Spinal cord (tissue), 10 donors: ENCODE measurements at places on chromosomes 2 and 18. TPM values are rescaled to one million over a fixed set of nuclear protein-coding genes. Genes with fewer than 3 reads are reported as not detected.

DNA sequence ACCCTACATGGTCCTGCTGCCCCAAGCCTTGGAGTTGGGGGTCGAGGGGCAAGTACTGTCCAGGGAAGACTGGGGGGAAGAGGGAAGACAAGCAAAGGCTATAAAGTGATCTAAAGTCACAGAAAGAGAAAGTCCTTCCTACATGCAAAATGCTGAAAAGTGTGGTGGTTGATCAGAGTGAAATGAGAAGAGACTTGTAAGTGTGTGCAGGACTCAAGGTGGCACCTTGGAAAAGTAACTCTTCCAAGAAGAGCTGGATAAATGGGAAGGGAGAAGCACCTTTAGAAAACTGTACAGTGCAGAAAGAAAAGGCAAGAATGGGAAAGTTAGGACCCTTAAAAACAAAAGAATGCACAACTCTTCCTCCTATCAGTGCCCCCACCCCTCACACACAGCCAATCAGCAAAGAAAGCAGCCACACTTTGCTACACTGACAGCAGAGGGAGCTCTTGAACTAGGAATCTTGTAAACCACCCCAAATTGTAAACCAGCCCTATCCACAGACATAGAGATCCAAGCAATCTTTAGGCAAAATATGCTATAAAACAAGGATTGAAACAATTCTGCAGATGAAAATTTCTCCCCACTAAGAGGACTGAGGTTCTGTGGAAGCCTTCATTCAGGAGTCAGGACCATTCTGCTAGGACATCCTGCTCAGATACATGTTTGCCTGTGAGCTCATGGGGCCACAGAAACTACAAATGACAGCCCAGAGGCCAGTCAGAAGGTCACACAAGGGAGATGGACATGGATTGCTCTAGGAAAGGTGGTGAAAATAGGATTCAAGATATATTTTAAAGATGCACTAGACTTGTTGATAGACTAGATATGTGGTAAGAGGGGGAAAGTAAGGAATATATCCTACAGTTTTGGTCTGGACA is 146.4 kb downstream of the FTCDNL1 start:
- no peaks in the 10 kb centered on the region for H3K4me1 ChIP-seq
- peak; percentile 24 for DNase-seq
- no peak overlapping the region for H3K27ac ChIP-seq
- no peak overlapping the region for H3K4me3 ChIP-seq
- H3K36me3 ChIP-seq, result no peaks in the 10 kb centered on the region

- H3K4me1 ChIP-seq, result no peaks in the 10 kb centered on the region
- no peak overlapping the region for H3K27ac ChIP-seq
- no peak overlapping the region for H3K4me3 ChIP-seq
- DNase-seq, result no peak
- no peaks in the 10 kb centered on the region for H3K36me3 ChIP-seq
Measured at GRCh38 chr2:190562121-190562520, 27.6 kb upstream of the NEMP2 start.

DNA sequence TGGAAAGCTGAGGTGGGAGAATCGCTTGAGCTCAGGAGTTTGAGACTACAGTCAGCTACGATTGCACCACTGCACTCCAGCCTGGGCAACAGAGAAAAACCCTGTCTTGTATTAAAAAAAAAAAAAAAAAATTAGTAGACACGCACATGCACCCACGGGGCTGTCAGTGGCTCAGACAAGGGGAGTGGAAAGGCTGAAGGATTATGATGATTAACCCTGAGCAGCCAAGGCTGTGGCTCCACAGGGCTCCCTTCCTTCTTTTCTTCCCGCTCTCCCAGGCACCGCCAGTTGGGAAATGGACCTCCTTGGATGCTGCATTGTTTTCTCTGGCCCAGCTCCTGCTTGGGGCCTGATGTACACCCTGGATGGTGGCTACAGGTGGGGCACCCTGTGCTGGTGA is 49.0 kb upstream of the RAB6C start:
- H3K27ac ChIP-seq, result no peak overlapping the region
- peaks cover 4% of the 10 kb centered on the region for H3K4me1 ChIP-seq
- no peaks in the 10 kb centered on the region for H3K36me3 ChIP-seq
- DNase-seq, result no peak
- H3K27me3 ChIP-seq, result peaks cover 25% of the 10 kb centered on the region
- no peak overlapping the region for H3K4me3 ChIP-seq

DNA sequence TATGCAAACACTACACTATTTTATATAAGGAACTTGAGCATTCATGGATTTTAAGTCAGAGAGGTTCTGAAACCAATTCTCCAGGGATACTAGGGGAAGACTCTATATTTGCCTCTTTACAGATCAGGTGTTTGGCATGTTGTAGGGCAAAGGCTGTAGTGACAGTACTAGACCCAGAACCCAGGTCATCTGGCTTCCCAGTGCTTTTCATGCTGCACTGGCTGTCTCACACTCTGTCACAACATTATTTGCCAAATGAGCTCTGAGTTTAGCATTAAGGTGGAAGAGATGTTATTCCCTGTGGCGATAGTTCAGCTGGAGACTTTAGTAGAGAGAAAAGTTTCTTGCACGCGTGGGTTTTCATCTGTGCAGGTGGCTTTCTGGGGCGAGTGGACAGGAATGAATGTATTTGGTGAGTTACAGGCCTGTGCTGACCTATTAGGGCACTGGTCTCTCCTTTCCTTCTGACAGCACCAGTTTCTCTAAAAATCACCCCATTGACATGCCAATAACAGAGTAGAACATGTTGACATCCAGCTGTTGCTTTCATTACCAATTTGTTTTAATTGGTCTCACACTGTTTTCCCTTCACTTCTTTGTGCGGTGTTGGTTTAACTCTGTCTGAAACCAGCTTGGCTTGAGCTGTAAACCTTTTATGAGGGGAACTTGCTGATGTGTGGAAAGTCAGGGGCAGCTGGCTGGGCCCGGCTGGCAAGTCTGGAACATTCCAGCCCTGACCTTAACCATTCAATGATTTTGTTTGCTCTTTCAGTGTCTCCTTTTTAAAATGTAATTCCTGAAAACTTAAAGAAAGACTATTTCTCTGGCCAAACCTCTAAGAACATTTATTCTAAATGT is 643.0 kb upstream of the FAM98A start:
- H3K4me3 ChIP-seq, result no peak overlapping the region
- H3K4me1 ChIP-seq, result peaks cover 7% of the 10 kb centered on the region
- H3K36me3 ChIP-seq, result no peaks in the 10 kb centered on the region
- DNase-seq, result peak; percentile 10

The SCN2A gene
- total RNA-seq, result 107 TPM

DNA sequence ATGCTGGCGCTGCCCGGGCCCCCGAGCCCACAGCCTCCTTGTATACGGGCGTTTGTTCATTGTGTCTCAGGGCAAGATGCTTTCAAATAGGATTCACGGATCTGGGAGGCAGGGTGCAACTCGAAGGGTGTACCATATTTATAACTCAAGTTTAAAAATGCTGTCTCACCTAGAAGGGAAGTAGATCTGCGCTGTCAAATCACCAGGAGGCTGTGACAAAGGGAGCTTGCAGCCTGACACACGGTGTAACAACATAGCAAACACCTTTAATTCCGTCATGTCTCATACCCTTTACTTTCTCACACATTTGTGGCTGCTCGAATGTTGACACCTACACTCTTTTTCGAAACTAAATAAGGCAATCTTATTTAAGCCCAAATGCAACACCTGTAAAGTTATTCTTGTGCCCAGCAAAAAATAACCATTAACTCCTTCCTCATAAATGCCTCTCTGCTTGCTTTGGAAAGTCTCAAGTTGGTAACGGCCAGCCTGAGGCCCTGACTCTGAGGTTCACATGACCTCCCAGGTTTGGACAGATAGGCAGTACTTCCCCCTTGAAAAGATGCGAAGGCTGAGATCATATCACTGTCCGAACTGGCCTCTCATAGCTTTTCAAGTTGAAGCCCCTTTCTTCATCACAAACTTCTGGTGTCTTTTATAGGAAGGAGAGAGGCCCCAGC is 11.6 kb downstream of the ZEB2 start:
- peaks cover 32% of the 10 kb centered on the region for H3K4me1 ChIP-seq
- no peaks in the 10 kb centered on the region for H3K27me3 ChIP-seq
- H3K27ac ChIP-seq, result peak overlapping the region; percentile 97
- no peaks in the 10 kb centered on the region for H3K36me3 ChIP-seq

The CDH7 gene
- total RNA-seq, result 23.1 TPM

GRCh38 chr18:23814991-23815614 is 125.8 kb downstream of the LAMA3 start:
- H3K27ac ChIP-seq, result no peak overlapping the region
- H3K36me3 ChIP-seq, result no peaks in the 10 kb centered on the region
- no peak overlapping the region for H3K4me3 ChIP-seq

The TUBB8B gene
- 0.11 TPM for total RNA-seq

The DSEL gene
- total RNA-seq, result 45.3 TPM

GRCh38 chr2:223044916-223045700 is 6.9 kb upstream of the KCNE4 start:
- H3K4me3 ChIP-seq, result no peak overlapping the region
- H3K27me3 ChIP-seq, result no peaks in the 10 kb centered on the region
- no peaks in the 10 kb centered on the region for H3K36me3 ChIP-seq
- no peak overlapping the region for H3K27ac ChIP-seq
- no peak for DNase-seq

- peaks cover 2% of the 10 kb centered on the region for H3K4me1 ChIP-seq
- H3K4me3 ChIP-seq, result no peak overlapping the region
- H3K27ac ChIP-seq, result no peak overlapping the region
- H3K36me3 ChIP-seq, result no peaks in the 10 kb centered on the region
- no peaks in the 10 kb centered on the region for H3K27me3 ChIP-seq
Measured at GRCh38 chr2:182077448-182078142, 91.9 kb downstream of the PPP1R1C start.
